H54 (cell line): ENCODE measurements at places on chromosomes 4 and X.

GRCh38 chr4:84035568-84035967 is 463.5 kb downstream of the NKX6-1 start:
- no peak for DNase-seq

DNA sequence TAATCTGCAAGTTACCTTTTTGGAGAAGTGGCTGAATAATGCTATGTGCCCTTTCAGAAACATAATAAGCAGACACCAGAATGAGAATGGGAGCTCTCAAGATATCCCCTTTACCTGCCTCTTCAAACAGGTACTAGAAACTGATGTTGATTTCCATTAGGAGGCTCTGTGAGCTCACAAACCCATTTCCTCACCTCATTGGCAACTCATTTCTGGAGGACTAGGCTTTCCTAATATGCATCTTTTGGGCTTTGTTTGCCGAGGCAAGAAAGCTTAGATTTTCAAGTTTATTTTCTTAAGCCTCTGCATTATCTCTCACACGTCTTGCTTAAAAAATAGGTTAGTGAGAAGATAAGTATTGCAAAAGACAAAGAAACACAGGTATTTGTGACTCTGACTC is 313.1 kb upstream of the IRS4 start:
- no peak for DNase-seq

DNA sequence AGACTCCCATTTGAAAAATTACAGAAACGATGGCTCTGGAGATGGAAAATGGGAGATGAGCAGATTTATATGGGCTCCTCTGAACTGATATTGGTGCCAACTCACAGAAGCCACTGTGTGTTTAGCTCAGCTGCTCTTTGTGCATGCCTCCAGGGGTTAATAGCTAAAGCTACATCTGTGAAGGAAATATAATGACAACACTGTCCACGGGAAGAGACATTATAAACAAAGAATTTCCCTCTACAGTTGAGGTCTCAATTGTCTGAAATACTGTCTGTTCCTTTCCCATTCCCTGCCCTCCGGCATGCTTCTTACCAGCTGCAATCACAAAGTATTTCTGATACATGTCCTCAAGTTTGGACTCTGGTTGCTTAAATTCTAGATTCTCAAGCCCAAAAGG is 40.4 kb downstream of the PPA2 start:
- DNase-seq, result no peak

GRCh38 chrX:41716222-41716621 is 7.8 kb upstream of the GPR82 start:
- no peak for DNase-seq

- no peak for DNase-seq
Measured at GRCh38 chr4:96355414-96355813, 515.5 kb downstream of the PDHA2 start.

DNA sequence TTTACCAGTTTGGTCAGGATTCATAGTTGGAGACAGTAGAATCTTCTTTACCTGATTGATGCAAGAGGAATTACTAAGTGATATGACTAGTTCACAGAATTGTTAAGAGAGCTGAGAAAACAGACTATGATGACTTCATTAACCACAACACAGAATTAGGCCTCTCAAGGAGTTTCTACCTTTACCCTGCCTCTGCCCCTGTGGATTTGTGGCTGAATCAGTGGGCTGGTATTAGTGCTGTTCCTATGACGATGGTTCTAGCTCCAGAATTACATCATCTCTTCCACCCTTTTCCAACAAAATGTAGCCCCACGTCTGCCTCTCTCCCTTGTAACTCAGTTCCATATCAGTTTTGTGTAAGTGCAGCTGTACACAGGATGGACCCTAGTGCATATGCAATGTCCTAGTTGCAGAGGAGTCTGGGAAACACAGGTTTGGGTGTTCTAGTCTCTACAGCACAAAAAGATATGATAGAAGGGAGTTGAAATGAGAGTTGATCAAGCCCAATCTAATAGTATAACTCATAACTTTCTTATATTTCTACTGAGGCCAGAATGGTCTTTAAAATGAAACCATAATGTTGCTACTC is 99.3 kb downstream of the ANXA5 start:
- DNase-seq, result no peak
